ENCODE measurements at places on chromosomes 7 and 10. TPM values are rescaled to one million over a fixed set of nuclear protein-coding genes. Genes with fewer than 3 reads are reported as not detected.

The FAM25G gene
- total RNA-seq: not detected

The DENND2A gene
- total RNA-seq: 26.2 TPM

The TMEM26 gene
- 0.46 TPM for total RNA-seq

The FAM24B gene
- 3.6 TPM for total RNA-seq

The ZNF853 gene
- total RNA-seq: 5.2 TPM

The RET gene
- total RNA-seq: 1.0 TPM

The ASIC3 gene
- 2.6 TPM for total RNA-seq

The PRTFDC1 gene
- 2.7 TPM for total RNA-seq

The FRG2B gene
- not detected for total RNA-seq

The TAC1 gene
- not detected for total RNA-seq

The SLC26A3 gene
- total RNA-seq: not detected

The LLCFC1 gene
- total RNA-seq: not detected

The AEBP1 gene
- 272 TPM for total RNA-seq

The OIT3 gene
- not detected for total RNA-seq

The CASTOR2 gene
- total RNA-seq: 11.9 TPM

The GSTO1 gene
- total RNA-seq: 110 TPM

DNA sequence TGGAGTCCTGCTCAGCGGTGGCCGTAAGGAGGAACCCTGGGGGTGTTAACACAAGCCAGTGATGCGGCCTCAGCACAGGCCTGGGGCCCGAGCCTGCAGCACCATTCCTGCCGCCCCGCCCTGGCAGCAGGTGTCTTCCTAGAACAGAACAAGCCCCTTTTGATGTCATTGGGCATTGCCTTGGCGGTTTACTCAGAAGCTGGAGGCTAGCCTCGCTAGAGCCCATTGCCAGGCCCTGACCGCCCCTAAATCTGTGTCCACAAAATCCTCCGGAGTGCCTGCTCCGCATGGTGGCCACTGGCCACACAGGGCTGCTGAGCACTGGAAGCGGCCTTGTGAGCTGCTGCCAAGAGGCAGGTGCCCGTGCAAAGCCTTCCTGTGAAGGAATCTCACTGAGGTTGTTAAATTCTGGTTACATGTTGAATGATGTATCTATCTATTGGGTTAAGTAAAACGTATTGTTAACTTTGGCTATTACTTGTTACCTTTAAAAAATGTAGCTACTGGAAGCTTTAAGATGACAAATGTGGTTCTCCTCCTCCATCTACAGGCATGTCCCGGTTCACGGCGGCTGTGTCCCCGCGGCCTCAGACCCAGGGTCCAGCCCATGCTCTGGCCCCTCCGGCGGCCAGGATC, 1.2 kb upstream of the INPP5A start:
- DNase-seq: peak; percentile 64

GRCh38 chr10:86547296-86547695, 25.7 kb upstream of the WAPL start:
- DNase-seq: no peak

DNA sequence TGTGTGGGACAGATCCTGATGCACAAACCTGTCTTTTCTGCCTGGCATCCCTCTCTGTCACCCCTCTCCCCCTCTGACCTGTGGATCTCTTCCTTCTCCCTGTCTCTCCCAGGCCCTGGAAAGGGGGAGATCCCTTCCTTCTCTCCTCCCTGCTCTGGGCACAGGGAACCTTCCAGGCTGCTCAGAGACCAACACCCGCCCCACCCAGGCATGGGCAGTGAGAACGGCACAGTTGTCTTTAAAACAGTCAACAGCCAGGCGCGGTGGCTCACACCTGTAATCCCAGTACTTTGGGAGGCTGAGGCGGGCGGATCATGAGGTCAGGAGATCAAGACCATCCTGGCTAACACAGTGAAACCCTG, 34.7 kb downstream of the KCNH2 start:
- peak; percentile 45 for DNase-seq

DNA sequence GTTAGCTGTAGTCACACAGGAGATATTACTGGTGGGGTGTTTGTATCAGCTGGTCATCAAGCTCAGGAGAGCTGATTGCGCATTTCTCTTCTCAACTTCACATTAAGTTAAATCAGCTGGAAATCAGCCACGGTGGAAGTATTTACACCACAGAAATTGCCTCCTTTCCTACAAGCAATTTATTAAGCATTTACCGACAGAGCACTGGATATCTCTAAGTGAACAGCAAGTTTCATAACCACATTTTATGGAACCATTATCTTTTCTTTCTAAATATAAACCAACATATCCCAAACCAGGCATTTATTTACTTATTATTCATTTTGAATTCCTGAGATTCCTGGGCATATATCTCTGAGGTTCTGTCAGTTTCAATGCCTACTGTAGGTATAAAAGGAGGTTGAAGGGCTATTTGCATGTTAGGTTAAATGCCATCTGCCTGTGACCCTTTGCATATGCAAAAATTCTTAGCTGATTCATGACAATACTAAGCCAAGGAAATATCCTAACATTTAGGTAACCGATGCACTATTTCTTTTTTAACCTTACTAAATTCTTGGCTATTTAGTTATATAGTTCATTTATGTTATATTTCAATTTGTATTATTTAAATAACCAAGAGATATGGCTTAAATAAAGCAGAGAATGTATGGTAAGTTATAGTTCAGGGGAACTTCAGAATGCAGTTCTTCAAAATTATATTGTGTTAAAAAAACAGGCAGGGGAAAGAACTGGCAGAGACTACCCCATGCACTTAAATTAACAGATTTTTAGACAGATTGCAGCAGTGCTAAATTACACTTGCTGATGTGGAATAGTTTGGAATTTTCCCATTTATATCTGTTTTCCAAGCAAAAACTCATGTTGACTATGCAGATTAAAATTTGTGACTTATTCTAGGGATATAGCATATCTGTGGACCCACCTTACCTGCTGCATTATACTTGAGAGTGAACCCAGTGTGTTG, 56.8 kb downstream of the DYNC1I1 start:
- DNase-seq: no peak

GRCh38 chr10:99394761-99395386, 35.5 kb downstream of the GOT1 start:
- no peak for DNase-seq

GRCh38 chr10:21196822-21197395, 299.8 kb upstream of the NEBL start:
- DNase-seq: no peak

- peak; percentile 20 for DNase-seq
Observed at GRCh38 chr10:119362122-119362521, 154.8 kb downstream of the GRK5 start.

GRCh38 chr10:35347121-35347562, 10.8 kb downstream of the CCNY start:
- no peak for DNase-seq

DNA sequence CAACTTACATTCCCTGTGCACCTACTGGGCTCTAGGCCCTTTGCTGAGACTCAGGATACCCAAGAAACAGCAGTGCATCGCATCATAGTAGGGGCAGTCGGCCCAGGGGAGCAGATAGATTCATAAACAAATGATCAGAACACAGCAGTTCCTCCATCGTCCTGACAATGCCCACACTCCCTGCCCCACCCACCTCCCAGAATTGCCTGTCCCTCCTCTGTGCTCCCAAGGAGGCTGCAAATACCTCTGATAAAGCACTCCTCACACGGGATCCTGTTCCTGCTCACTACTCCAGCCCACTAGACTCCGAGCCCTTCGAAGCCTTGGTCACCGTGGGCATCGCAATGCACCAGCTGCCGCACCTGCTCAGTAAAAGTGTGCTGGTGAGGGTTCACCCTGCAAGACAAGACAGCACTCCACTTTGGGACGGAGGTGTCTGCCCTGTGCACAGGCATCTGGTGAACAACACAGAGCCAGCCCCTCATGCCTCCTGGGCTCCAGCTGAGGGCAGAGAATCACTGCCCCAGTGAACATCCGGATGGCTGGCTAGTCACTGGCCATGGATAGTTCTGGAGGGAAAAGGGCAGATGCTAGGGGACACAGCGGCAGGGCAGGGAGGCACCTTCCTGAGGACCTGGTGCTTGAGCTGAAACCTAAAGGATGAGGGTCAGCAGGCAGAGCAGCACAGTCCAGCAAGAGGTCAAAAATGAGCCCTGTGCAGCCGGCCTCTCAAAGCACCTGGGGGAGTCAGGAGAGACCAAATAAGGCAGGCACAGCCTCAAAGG, 60.7 kb downstream of the TNS3 start:
- no peak for DNase-seq

DNA sequence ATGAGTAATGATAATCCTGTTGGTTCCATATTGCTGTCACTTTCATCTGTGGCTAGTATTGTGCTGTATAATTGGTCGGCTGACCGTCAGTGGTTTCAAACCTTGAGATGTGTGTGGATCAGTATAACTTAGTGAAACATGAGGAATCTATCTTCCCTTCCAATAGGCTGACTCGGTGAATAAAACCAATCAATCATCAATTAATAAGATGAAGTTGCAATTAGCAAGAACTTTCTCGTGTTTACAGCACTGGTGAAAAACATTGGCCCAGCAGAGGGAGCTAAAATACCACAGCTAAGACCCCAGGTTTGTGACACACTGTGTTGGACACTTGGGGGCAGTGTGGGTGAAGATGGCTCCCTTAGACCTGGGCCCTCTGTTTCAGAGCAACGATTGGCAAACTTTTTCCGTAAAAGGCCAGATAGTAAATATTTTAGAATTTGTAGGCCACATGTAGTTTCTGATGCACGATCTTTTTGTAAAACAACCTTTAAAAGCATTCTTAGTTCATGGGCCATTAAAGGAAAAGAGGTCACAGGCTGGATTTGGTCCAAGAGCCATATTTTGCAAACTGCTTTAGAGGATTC, 47.8 kb downstream of the STRA8 start:
- DNase-seq: peak; percentile 72

GRCh38 chr7:46026741-46027140, 105.7 kb upstream of the IGFBP3 start:
- no peak for DNase-seq

DNA sequence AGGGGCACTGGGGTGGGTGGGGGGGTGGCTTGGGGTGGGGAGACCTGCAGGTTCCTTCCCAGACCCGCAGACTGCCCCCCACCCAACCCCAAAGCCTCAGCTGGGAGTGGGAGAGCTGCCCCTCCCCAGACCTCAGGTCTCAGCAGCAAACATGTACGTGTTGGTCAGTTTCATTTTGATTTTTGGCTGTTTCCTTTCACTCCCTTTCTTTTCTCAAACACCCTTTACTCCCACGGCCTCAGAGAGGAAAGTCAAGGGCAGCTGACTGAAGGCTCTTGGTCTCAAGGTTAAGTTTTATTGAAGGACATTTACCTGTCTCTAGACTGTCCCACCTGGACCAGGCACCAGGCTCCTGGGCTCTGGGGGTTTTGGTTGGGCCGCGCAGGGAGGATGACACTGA, 34.1 kb upstream of the HSPB1 start:
- DNase-seq: no peak

DNA sequence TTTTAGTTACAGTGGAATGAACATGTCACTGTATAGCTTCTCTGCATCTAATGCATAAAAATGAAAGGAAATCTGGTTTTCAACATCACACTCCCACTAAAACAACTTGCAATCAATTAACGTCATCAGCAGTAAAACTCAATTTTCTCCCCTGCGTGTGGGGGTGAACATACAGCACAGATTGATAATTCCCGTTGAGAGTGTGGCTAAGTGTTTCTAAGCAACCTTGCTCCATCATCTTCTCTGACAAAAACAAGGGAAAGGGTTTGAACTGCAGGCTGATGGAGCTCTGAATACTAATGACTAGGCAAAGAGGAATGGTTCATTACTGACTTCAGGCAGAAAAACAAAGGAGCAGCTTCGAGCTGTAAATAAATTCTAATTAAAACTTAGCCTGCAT, 238.3 kb downstream of the PARD3 start:
- DNase-seq: no peak

DNA sequence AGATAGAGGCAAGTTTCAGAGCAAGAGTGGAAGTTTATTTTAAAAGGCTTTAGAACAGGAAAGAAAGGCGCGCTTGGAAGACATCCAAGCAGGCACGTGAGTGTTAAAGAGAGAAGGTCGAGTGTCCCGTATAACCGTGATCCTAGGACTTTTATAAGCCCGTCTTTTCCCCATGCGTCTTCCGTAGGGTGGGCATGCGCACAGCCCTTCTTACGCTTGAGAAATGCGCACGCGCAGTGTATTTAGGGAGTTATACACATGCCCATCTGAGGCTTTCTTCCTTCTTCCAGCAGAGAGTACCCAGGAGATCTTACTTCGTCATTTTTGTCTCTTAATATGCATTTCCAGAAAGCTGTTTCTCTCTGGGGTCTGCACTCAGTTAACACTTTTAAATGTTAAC, 52.4 kb downstream of the CALD1 start:
- DNase-seq: no peak

DNA sequence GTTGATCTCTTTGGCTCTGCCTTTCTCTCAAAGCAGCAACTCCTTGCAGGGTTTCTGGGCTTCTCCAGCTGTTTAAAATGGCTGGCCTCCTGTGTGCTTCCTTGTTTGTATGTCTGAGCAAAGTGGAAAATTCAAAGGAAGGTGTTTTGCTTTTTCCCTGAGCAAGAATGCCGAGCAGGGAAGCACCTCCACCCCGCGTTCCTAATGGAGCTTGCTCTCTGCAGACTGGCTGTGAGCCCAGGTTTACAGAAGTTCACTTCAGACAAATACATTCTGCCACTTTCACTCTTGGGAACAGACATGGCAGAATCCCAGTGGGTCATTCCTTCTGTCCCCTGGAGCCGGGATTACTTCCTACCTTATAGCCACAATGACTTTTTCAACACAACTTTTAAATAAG, 181.8 kb upstream of the AGK start:
- DNase-seq: no peak

GRCh38 chr7:90897961-90898469, 301.9 kb downstream of the CDK14 start:
- DNase-seq: no peak

GRCh38 chr10:104038958-104039752, 46.5 kb downstream of the COL17A1 start:
- peak; percentile 66 for DNase-seq

GRCh38 chr10:101848894-101849351, 5.3 kb upstream of the KCNIP2 start:
- DNase-seq: no peak

- DNase-seq: peak; percentile 16
Observed at GRCh38 chr10:6191147-6191546, 11.6 kb upstream of the PFKFB3 start.

- DNase-seq: no peak
Observed at GRCh38 chr10:1762076-1762475, 24.8 kb upstream of the ADARB2 start.

GRCh38 chr7:149791411-149792219, 18.2 kb upstream of the ZNF467 start:
- no peak for DNase-seq
